Non-pigmented ciliary epithelial cell (primary cell): ENCODE measurements at places on chromosomes 12 and 14.

DNA sequence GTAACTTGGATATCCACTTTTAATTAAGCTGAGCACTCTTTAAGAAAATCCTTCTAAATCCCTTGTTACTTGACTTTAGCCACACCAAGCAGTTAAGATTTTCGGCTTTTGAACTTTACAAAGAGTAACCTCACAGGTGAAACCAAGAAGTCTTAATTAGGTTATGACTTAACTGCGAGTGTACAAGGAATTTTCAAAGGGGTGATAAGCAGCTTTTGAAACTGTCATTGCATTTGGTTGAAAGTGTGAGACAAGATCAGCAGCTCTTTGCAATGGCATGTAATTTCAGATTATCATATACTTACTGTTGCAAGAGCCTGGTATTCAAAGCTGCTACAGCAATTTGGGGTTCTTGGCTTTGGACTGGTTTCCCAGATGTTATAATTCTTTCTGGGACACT lies 137.5 kb downstream of the TMEM117 start:
- DNase-seq: no peak

- no peak for DNase-seq
Observed at GRCh38 chr12:6052940-6053329, 71.5 kb downstream of the VWF start.

DNA sequence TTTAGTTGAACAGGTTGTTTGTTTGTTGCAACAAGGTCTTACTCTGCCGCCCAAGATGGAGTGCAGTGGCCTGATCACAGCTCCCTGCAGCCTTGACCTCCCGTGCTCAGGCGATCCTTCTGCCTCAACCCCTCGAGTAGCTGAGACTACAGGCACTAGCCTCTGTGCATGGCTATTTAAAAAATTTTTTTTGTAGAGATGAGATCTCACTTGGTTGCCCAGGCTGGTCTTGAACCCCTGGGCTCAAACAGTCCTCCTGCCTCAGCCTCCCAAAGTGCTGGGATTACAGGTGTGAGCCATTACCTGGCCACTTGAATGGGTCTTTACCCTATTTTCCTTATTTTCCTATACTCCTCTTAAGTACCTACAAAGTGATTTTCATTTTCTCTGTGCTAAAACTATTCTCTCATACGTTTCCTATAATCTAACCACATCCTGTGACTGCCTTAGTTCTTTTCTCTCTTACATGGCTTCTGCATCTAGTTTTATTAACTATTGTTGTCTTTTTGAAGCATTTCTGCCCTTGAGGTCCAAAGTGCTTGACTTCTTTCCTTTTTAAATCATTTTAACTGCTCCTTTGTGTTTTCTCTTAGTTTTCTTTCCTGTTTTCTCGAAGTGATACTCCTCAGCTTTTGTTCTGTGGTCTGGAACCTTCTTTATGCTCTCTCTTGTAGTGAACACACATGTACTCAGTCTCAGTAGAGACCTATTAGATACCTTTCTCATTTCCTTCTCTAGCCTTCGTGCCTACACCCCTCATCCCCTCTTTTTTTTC lies 14.1 kb downstream of the GPX2 start:
- no peak for DNase-seq

DNA sequence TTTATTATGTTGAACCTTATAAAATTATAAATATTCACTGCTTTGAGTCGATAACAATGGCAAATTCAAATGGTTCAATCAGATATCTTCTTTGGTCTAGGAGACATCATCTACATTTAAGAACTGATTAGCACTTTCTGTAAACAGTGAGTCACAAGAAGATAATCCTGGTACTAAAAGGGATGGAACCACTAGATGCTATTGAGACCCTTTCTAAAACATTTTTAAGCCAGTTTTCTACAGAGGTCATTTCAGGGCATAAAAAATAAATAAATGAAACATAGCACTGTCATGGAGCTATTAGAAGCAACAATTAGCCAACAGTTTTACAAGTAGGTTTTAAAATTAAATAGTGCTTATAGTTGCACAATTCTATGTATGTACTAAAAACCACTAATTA lies 212.2 kb downstream of the DUSP6 start:
- no peak for DNase-seq

GRCh38 chr12:11553871-11554533 lies 95.5 kb upstream of the ETV6 start:
- peak; percentile 17 for DNase-seq

DNA sequence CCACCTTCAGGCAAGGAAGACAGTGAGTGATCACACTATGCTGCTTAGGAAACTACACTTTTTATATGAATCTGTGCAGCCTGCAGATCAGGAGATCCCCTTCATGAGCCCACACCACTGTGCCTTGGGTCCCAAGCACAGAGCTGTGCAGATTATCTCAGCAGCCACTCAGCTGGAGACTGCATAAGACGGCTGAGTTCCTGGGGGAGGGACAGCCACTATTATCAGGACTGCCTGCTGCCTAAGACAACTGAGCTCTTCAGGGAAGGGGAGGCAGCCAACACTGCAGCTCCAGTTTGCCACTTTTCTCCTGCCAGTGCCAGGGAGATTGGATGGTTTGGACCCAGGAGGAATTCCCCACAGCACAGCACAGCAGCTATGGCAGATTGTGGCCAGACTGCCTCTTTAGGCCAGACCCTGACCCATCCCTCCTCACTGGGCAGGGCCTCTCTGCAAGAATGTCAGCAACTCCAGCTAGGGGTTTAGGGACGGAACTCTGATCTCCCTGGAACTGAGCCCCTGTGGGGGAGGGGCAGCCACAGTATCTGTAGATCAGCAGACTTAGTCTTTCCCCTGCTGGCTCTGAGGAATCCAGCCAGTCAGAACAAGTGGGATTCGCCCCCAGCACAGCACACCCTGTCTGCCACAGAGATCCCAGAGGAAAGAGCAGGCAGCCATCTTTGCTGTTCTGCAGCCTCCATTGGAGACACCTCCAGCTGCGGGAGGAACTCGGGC lies 141.3 kb downstream of the KLHL28 start:
- no peak for DNase-seq

DNA sequence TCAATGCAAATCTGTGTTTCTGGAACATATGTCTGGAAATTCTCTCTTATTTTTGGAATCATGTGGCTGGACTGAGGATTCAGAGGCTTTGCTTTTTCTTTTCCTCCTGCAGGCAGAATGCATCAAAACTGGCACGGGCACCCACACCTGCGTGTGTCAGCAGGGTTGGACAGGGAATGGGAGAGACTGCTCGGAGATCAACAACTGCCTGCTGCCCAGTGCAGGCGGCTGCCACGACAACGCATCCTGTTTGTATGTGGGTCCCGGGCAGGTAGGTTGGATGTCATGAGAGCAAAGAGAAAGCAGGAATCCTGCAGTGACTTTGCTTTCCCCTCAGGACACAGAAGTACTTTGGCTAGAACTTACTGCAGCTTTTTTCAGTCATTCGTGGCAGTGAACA lies 90.3 kb downstream of the STAB2 start:
- no peak for DNase-seq

- no peak for DNase-seq
Observed at GRCh38 chr12:29222200-29222599, 73.1 kb downstream of the FAR2 start.

- no peak for DNase-seq
Observed at GRCh38 chr12:27711967-27712366, 1.3 kb downstream of the MRPS35 start.

- DNase-seq: no peak
Observed at GRCh38 chr12:10310926-10311720, 3.5 kb downstream of the KLRD1 start.

- DNase-seq: no peak
Observed at GRCh38 chr12:112506513-112507166, 87.9 kb downstream of the PTPN11 start.

GRCh38 chr12:90954921-90955320 lies at the start of gene CCER1:
Gene CCER1, minus strand, starts transcription at chr12:90955176. Its CDS starts 434 bp downstream, at chr12:90954742.
- DNase-seq: no peak

DNA sequence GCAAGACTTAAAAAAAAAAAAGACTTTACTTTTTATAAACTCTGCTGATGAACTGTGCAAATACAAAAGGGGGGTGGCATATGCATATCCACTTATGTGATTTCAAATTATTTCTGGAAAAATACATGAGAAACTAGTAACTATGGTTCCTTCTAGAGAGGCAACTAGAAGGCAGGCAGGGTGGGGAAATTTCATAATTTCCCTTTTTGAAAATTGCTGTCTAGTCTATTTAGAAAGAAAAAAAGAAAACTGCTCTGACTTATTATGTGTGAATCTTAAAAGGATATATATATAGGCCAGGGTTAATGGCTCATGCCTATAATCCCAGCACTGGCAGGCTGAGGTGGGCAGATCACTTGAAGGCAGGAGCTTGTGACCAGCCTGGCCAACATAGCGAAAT lies 42.3 kb downstream of the ANAPC7 start:
- no peak for DNase-seq

DNA sequence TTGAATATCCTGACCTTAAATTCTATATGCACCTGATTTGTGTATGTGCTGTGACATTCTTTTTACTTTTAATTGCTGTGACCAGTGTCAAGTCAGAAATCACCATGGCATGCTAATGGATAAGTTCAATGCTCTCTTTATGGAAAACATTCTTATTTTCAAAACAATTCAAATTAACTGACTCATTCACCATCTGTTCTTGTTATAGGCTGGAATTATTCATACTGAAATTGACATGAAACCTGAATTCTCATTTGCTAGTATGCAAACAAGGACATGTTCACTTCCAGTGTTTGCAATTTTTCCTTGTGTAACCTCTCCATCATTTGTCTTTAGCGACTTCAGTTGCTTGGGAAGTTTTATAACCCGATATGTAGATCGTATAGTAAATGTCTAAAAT lies at the start of gene TAS2R30:
Gene TAS2R30, minus strand, starts transcription at position 340 of the 400 bp plus-strand sequence. CDS start 400 bp downstream, outside the sequence.
- no peak for DNase-seq

DNA sequence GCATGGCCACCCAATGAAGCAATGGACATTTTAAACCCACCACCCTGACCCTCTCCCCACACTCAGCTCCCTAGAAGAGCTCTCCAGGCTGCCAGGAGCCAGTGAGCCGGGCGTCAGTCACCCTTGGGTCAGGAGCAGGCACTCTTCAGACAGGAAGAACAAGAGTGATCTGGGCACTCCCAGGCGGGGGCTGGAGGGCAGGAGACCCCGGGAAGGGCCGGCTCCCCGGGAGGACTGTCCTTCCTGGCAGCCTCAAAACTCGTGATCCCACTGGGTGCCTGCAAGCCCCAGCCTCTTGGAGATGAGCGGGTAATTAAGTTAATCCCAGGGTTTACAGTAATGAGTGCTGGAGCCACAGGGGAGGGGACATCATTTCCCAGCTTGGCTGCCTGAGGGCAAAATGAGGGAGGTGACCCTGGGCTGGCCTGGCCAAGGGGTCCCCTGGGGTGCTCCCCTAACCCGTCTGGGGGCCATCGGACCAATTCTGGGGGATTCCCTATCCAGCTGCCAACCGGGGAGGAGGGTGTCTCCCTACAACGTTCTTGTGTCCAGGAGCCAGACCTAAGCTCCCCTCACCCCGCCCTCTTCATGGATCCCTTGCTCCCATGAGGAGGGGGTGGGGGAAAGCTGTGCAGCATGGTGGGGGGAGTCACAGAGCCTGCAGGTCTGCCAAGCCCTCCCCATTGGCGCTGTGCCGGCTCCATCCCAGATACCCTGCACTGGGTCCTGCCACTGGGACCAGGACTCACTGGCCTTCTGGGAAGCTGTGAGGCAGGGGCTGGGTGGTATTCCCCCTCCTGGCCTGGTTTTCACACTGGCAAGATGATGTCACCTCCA lies 59.2 kb downstream of the CCNK start:
- no peak for DNase-seq

GRCh38 chr12:54465857-54466523 lies 7.4 kb downstream of the GTSF1 start:
- no peak for DNase-seq

DNA sequence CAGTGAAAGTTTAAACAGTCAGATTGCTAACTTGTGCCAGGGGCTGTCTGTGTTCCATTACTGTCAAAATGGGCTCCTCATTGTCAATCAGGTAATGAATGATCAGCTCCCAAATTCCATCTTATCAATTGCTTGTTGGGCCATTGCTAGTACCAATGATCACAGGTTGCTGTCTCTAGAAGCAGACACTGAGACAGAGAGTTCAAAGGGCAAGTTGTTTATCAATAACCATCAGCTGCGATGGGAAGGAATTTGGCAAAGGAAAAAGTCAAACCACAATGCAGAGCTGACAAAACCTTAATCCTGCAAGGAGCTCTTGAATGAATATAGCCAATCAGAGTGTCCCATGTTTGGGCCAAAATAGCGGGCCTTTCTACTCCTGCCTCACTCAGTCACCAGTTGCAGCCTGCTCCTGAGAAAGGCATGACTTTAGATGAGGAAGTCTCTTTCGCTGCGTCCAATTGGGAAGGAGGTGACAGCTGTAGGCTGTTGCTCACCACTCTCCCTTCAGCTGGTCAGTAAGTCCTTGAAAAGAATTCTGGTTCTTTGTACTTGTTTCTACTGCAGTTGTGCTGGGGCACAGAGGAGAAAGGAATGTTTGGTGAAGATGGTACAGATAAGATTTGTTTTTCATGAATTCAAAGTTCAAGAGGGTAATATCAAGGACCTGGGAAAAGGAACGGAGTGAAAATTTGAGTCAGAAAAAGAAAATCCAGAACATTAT lies 179.2 kb upstream of the PDE3A start:
- DNase-seq: no peak

DNA sequence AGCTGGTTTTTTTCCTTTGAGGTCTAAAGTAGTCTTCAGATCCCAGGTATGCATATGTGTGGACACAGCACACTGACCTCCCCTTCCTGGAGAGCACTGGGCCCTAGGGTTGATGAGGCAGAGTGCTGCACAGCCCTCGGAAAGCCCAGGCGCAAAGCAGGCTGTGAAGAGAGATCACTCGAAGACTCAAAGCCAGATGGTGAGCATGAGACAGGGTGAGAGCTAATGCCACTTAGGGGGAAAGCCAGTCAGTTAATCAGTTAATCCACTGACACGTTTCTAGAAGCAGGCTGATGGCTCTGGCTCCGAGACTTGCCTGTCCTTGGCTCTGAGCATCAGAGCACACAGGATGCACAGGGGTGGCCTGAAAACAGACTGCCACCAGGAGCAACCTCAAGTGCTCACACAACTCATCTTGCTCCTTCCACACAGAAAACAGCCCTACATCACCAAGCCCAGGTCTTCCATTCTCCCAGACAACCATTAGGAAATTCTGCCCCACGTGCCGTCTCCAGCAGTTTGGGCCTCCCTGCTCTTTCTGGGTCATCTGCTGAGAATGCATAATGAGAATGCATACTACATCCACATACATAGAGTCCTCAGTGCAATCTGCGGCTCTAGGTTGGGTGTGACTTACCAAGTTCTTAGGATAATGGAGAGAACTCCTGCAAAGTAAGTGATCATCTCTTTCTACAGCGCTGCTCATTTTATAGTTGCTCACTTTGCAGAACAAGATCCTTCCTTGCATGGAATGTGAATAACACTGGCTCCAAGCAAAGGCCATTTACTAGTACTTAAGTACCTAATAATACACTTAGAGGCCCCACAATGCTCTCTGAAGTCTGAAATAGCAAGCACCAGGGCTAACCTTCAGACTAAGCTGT lies 12.0 kb downstream of the AQP6 start:
- DNase-seq: no peak

DNA sequence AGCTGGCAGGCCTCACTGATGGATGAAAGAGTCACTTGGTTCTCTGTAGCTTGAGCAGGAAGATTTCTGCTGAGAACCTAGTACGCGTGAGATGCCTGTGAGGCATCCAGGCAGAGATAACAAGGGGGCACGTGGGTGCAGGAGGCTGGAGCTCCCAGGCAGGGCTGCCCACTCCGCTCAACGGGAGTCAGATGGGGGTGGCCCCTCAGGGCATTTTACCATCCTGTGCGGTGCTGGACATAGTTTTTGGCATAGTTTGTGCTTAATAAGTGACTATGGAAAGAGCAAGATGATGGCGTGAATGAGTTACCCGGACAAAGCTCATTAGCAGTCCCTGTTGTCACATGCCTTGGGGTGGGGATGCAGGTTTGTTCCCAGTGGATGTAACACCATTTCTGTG lies 182.8 kb downstream of the TSPAN9 start:
- DNase-seq: no peak

GRCh38 chr12:52125476-52125900 lies 46.0 kb downstream of the SMIM41 start:
- DNase-seq: no peak
